Endothelial cell (in vitro differentiated cells): ENCODE measurements at places on chromosomes 4 and X.

DNA sequence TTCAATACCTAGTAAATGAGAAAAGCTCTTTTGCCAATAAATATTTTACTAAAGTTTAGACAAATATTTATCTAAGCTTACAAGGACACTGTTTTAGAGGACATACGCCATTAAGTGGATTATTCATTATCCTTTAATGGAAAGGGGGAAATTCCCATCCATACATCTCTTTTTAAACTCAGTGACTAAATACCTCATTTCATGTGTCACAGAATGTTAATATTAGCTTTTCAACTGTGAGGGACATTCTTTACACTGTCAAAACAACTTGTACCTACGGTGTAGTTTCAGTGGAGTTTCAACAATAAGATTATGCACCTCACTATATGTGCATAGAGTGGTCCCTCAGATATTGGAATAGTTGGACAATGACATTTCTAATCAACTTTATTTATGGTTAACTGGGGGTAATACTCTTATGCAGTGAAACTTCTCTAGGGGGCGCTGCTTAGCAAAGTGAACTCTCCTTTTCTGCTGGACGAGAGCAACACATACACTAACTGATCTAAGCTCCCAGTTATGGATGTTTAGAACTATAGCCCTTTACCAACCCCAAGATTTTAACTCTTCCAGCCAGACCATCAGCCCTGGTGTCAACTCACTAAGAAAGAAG lies 9.7 kb downstream of the HS6ST2 start:
- DNase-seq, result peak; percentile 33

DNA sequence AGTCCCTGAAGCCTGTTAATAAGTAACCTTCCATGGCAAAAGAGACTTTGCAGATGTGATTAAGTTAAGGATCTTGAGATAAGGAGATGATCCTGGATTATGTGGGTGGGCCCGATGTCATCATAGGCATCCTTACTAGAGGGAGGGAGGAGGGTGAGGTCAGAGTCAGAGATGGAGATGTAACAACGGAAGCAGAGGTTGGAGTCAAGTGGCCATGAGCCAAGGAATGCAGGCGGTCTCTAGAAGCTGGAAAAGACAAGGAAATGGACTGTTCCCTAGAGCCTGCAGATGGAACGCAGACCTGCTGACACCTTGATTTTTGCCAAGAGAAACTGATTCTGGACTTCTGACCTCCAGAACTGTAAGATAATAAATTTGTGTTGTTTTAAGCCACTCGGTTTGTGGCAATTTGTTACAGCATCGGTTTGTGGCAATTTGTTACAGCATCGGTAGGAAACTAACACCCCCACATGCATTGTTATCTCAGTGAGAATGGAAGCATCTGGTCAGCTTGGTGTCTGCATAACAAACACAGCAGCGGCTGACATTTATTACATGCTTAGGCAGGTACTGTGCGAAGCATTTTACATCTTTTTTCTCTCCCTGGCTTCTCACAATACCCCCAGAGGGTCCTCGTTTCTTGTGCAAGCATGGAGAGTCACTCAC lies 55.6 kb downstream of the CLDN34 start:
- no peak for DNase-seq

GRCh38 chr4:5798462-5798861 lies 87.5 kb downstream of the EVC start:
- DNase-seq, result no peak

DNA sequence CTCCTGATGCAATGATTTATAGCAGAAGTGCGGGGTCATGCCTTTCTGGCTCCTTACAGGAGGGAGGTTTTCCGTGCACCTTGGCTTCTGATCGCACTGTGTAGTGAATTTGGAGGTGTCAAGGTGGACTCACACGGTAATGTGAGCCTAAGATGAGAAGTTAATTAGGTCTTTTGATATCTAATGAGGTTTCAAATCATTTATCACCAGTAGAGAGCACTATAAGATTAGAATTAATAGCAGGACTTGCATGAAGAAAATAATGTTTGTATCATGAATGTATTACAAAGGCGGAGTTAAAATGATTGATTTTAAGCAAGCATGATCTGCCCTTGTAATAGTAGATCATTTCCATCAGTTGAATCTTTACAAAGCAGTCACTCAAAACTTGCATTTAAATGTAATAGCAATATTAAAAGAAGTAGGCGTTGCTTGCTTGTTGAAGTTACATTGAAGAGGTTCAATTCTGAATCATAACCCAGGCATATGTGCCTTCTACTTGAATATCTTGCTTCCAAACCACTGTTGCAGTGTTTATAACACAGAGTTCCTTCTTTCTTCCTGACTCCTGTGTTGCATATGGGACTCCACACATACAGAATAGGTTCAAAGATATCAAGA lies 152.1 kb downstream of the FMR1NB start:
- no peak for DNase-seq

GRCh38 chrX:24607616-24608015 lies 39.5 kb downstream of the PCYT1B start:
- DNase-seq, result no peak

GRCh38 chr4:89072921-89073320 lies 15.9 kb upstream of the FAM13A start:
- no peak for DNase-seq

DNA sequence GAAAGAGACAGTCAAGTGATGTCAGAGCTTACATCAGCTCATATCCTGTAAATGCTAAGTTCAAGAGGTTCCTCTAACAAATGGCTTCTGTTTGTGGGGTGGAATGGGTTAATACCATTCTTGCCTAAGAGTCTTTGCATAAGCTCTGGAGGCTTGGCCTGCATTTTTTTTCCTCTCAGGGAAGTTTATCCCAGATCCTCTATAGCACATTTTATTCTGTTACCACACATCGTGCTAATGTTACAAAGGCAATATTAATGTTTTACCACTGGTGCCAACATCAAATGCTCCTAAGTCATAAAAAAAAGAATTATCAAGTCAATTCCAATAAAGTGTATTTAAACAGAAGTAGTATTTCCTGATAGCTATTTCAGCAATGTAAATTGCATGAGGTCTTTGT lies 2.9 kb upstream of the ADH6 start:
- no peak for DNase-seq

GRCh38 chrX:39477762-39478120 lies 620.0 kb downstream of the BCOR start:
- peak; percentile 2 for DNase-seq

DNA sequence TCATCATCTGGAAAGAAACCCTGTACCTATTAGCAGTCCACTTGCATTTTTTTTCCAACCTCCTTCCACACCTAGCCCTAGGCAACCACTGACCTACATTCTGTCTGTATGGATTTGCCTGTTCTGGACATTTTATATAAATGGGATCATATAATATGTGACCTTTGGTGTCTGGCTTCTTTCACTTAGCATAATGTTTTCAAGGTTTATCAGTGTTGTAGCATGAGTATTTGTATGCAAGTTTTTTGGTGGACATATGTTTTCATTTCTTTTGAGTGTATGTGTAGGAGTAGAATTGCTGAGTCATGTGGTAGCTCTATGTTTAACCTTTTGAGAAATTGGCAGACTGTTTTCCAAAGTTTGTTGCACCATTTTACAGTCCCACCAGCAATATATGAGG lies 198.6 kb downstream of the CEP135 start:
- no peak for DNase-seq

DNA sequence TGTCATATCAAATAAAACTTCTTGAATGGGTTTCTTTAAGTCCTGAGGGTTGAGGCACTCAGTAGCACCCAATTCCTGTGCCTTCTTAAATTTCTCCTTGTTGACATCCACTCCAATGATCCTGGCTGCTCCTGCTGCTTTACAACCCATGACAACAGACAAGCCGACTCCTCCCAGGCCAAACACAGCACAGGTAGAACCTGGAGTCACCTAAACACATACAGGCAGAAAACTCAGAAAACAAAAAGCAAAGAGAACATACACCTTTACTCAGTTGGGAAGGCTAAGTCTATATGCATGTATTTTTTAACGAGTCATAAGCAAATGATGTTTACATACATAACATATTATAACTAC lies 10.3 kb downstream of the ADH6 start:
- no peak for DNase-seq
